ENCODE measurements at places on chromosomes 1 and 21. TPM values are rescaled to one million over a fixed set of nuclear protein-coding genes. Genes with fewer than 3 reads are reported as not detected.

- no peaks in the 10 kb centered on the region for H3K27me3 ChIP-seq
- H3K27ac ChIP-seq: no peak overlapping the region
- no peaks in the 10 kb centered on the region for H3K4me1 ChIP-seq
- H3K36me3 ChIP-seq: no peaks in the 10 kb centered on the region
- H3K4me3 ChIP-seq: no peak overlapping the region
Measured at GRCh38 chr1:155984341-155984740, 6.0 kb upstream of the ARHGEF2 start.

DNA sequence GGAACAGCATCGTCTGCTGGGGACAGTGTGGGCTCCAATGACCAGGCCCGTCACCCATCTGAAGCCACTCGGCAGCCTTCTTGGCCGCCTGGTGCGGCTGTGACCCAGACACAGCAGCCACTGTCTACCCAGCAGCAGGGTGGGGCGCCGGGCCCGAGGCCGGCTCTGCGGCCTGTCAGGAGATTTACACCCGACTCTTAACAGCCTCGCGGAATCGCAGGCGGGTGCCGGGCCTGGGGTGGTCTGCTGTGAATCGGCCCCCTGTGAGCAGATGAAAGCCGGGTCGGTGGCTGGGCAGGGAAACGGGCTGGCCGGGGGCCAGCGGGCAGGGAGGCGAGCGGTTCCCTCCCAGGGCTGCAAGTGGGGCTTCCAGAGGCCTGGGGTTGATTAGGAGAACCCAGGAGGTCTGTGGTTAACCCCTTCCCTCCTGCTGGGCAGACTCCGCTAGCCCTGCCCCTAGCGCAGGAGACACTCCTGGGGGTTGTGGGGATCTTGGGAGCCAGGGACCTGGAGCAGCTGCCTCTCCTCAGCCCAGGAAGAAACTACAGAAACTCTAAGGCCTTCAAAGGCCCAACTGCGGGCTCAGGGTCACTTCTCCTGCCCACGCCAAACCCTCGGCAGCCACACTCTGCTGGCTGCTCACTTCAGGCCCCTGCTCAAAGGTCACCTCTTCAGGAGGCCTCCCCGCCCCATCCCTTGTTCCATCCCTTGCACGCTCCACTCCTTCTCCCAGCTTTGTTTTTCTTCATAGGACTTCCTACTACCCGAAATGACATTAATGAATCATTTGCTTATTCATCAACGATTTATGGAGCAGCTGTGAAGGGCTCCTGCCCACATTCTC is 15.6 kb downstream of the RUNX3 start:
- no peaks in the 10 kb centered on the region for H3K4me1 ChIP-seq
- no peak for DNase-seq
- H3K36me3 ChIP-seq: no peaks in the 10 kb centered on the region
- H3K4me3 ChIP-seq: no peak overlapping the region

DNA sequence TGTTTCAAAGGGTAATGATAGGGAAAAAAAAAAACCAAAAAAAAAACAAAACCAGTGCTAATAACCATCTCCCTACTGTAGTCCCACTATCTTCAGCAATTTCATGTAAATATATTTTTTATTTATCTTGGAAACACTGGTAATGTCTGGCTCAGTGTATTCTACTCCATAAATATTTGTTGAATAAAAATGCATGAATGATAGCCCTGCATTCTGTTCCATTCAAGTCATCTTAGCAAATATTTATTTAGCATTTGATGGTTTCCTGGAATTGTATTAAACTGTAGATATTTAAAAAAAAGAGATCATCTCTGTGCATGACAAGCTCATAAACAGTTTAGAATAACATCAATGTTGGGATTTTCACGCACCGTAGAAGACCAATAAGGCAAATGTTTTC is 24.2 kb downstream of the IL23R start:
- no peak overlapping the region for H3K27ac ChIP-seq
- no peak overlapping the region for H3K4me3 ChIP-seq
- no peaks in the 10 kb centered on the region for H3K36me3 ChIP-seq

INAVA gene
- not detected for total RNA-seq

DNA sequence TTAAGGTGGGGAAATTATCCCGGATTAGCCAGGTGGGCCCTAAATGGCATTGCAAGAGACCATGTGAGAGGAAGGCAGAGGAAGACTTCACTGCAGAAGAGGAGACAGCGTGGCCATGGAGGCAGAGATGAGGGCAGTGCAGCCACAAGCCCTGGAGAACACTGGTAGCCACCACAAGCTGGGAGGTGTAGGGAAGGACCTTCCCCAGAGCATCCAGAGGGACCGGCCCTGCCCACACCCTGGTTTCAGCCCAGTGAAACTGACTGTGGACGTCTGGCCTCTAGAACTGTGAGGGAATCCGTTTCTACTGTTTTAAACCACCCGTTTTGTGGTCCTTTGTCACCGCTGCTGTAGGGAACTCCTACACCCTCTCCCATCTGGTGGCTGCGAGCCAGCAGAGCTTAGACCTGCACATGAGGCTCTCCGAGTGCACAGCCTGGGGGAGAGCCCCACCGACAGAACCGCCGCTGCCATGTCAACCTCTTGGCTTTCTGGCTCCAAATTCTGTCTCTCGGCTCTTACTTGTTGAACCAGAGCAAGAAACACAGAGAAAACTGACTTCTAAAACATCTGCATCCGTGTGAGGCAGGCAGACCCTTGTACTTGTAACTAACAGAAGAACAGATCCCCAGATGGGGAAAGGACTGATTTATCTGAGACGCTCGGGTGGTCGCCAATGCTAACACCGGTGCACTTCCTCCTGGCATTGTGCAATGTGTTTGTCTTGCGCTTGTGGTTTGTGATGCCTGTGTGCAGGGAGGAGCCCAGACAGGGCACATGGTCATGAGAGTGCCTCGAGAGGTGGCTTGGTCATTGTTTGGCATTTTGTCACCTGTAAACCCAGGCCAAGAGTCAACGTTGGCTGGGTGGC is 90.8 kb upstream of the TMPRSS2 start:
- no peak overlapping the region for H3K27ac ChIP-seq
- no peaks in the 10 kb centered on the region for H3K27me3 ChIP-seq
- H3K4me1 ChIP-seq: no peaks in the 10 kb centered on the region
- no peak overlapping the region for H3K4me3 ChIP-seq
- DNase-seq: no peak
- H3K36me3 ChIP-seq: no peaks in the 10 kb centered on the region

- H3K27me3 ChIP-seq: no peaks in the 10 kb centered on the region
- no peaks in the 10 kb centered on the region for H3K36me3 ChIP-seq
Measured at GRCh38 chr1:234656070-234656895, 46.3 kb upstream of the IRF2BP2 start.

DNA sequence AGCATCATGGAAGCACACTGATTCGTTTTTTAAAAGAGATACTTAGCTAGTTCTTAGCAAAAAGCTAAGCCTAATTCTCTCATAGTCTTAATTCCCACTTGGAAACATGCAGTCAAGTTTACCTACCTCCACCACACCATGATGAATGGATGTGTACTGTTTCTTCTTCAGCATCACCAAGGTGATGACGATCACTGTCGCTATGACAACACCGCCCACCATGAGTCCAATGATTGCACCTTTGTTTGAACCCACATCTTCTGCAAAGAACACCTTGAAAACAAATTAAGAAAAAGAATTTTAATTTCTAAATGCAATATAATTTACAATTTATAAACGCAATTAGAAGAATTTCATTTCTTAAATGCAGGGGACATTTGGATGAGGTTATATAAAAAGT is 156.8 kb downstream of the GABPA start:
- peaks cover 13% of the 10 kb centered on the region for H3K4me1 ChIP-seq
- no peak overlapping the region for H3K27ac ChIP-seq
- DNase-seq: no peak
- no peak overlapping the region for H3K4me3 ChIP-seq
- H3K36me3 ChIP-seq: no peaks in the 10 kb centered on the region

Data from adrenal gland (tissue), 19 donors.